ENCODE measurements at places on chromosomes 5 and 9.

GRCh38 chr5:55994495-55994997 lies at the start of gene IL6ST:
Gene IL6ST, minus strand, starts transcription at chr5:55994963. Its CDS starts 18,685 bp downstream, at chr5:55976278.
- no peak for DNase-seq

- no peak for DNase-seq
These were observed 13.0 kb downstream of the TNC start for GRCh38 chr9:115104908-115105307.

- DNase-seq, result no peak
These were observed 1.3 kb downstream of the CD72 start for GRCh38 chr9:35616681-35617459.

GRCh38 chr9:90044263-90044662 lies 439.5 kb downstream of the GADD45G start:
- DNase-seq, result no peak

- DNase-seq, result no peak
These were observed 11.0 kb downstream of the IFNA21 start for GRCh38 chr9:21155501-21155900.

GRCh38 chr9:132973713-132974112 lies 4.8 kb upstream of the GFI1B start:
- DNase-seq, result no peak

GRCh38 chr9:129757045-129757444 lies 4.2 kb upstream of the PTGES start:
- no peak for DNase-seq

DNA sequence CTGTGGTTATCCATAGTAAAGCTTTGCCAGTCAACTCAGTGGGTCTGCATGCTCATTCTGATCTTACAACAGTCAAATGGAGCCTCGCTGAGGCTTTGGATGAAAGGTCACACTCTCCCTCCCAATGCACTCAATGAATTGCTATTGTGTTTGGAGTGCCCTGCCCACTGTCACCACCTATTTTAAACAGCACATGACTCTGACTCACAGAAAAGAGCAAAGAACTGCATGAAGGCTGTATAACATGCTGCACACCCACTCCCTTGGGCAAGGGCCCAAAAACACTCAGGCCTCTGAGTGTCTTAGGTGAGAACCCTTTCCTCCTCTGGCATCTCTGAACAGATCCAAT lies 118.7 kb upstream of the CCDC112 start:
- DNase-seq, result no peak

DNA sequence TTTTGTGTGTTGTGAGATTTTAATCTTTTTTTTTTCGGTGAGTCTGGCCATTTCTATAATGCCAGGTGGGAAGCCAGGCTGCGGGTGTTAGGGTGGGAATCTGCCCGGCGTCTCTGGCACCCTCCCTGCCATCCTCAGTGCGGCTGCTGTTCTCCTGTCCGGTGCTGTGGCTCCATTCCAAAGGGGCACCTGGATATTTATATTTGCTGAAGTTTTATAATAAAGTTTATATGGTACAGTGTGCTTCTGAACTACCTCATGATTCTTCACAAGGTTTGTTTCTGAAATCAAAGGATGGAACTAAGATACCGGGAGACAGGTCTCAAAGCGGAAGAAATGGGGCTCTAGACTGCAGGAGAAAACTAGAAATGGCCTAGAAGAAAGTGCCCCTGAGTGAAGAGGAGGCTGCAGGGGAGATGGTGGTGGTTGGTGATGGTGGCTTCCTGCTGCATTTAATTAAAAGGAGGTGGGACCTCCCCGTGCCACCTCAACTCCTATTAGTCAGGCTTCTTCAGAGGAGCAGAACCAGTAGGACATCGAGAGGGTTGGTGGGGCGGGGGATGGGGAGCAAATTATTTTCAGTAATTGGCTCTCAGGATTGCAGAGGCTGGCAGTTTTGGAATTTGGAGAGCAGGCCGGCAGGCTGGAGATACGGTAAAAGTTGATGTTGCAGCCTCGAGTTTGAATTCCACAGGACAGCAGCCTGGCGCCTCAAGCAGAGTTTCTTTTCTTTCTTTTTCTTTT lies 102.2 kb upstream of the ICE1 start:
- no peak for DNase-seq

DNA sequence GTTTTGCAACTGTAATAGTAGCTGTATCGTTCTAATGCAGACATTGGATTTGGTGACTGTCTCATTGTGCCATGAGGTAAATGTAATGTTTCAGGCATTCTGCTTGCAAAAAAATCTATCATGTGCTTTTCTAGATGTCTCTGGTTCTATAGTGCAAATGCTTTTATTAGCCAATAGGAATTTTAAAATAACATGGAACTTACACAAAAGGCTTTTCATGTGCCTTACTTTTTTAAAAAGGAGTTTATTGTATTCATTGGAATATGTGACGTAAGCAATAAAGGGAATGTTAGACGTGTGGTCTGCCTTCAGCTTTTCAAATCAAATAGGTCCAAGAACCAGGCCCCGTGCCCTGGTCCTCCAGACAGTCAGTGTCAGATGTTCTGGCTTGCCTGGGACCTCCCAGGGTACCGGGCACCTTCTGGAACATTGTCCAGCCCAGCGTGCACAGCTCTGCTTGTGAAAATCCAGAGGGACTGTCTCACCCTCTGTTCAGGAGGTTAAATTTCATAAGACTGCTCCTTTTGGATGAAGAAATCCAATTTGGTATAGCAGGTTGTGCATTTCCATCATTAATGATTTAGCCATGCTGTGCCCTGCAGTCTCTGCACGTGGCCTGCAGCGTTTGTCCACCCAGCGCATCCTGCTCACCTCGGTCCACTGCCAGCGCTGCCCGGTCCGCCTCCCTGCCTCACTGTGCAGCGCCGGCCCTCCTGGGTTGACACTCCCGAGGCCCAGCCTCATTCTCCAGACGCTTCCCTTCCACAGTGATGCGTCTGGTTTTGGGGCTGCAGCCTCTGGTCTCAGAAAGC lies 6.6 kb upstream of the AHRR start:
- no peak for DNase-seq

GRCh38 chr5:14925326-14925725 lies 53.7 kb upstream of the ANKH start:
- DNase-seq, result no peak

DNA sequence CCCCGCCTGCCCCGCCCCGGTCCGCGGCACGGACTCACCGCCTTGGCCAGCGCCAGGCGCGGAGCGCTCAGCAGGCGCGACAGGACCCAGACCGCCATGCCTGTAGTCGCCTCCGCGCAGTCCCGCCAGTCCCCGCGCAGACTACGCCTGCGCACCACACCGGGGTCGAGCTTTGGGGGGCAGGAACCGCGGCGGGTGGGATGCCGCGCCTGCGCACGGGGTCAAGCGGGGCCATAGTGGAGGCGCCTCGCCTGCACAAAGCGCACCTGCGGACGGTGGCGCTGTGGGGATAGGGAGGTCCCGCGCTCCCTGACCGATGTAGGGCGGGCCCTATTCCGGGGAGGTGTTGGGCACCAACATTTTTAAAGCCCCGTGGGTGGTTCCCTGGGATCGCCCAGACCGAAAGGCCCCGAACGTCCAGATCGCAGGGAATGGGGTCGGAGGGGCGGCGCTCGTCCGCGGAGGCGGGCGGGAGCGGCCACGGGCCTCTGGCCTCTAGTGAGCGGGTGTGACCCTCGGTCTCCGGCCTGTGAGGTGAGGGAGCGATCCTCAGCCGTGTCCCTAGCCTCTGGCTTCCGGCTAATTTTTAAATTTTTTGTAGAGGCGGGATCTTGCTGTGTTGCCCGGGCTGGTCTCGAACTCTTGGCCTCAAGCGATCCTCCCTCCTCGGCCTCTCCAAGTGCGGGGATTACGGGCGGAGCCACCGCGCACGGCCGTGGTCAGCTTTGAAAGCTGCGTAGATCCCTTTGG lies 70.8 kb upstream of the LPCAT1 start:
- no peak for DNase-seq

- no peak for DNase-seq
These were observed 71.4 kb downstream of the MYO10 start for GRCh38 chr5:16864631-16865131.

- DNase-seq, result no peak
These were observed 91.1 kb upstream of the CEP78 start for GRCh38 chr9:78144663-78145377.

GRCh38 chr9:76886318-76886717 lies 19.6 kb downstream of the PRUNE2 start:
- DNase-seq, result no peak

All from cortex of kidney (tissue), 1 donor.